Activated T-cell treated with anti-CD3 and anti-CD28 coated beads, Interleukin-2, amount 50 U/mL, for 24 hours (primary cell): ENCODE measurements at places on chromosomes 11 and 22.
A peak's percentile ranks its signal among the peaks of the same experiment; 100 is the strongest.

DNA sequence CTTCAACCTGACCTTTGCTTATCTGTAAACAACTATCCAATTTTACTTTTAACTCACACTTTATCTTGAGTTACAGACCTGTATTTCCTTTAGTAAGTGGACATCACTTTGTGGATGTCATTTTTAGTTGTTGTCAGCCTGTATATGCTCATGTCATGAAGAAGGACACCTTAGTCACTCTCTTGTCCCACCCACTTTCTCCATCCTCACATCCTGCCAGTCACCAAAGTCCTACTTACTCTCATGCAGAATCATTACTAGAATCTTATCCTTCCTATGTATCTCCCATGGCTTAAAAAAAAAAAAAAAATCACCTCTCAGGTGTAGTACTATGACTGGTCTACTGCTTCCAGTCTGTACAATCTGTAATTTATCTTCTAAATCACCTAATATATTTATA is 43.3 kb downstream of the SESN3 start:
- H3K36me3 ChIP-seq: peaks cover 69% of the 10 kb centered on the region
- DNase-seq: no peak
- peak overlapping the region; percentile 2 for H3K27ac ChIP-seq
- H3K27me3 ChIP-seq: no peaks in the 10 kb centered on the region
- peaks cover 44% of the 10 kb centered on the region for H3K4me1 ChIP-seq

GRCh38 chr11:78857688-78858087 is 283.0 kb upstream of the NARS2 start:
- H3K27me3 ChIP-seq: peaks cover 9% of the 10 kb centered on the region
- no peak for DNase-seq
- H3K4me3 ChIP-seq: no peak overlapping the region
- no peaks in the 10 kb centered on the region for H3K36me3 ChIP-seq
- H3K27ac ChIP-seq: no peak overlapping the region

GRCh38 chr22:21921729-21922128 is 30.9 kb downstream of the PPM1F start:
- H3K27ac ChIP-seq: no peak overlapping the region
- H3K27me3 ChIP-seq: no peaks in the 10 kb centered on the region
- DNase-seq: no peak
- peaks cover 6% of the 10 kb centered on the region for H3K36me3 ChIP-seq
- no peaks in the 10 kb centered on the region for H3K4me1 ChIP-seq

GRCh38 chr11:62664405-62665074 is 470 bp downstream of the C11orf98 start:
- peaks cover 87% of the 10 kb centered on the region for H3K36me3 ChIP-seq
- H3K27ac ChIP-seq: peak overlapping the region; percentile 97
- peaks cover 37% of the 10 kb centered on the region for H3K4me1 ChIP-seq
- no peaks in the 10 kb centered on the region for H3K27me3 ChIP-seq
- DNase-seq: peak; percentile 61

GRCh38 chr22:37636186-37636948 is 3.1 kb upstream of the SH3BP1 start:
- no peak overlapping the region for H3K4me3 ChIP-seq
- peaks cover 26% of the 10 kb centered on the region for H3K36me3 ChIP-seq
- peak overlapping the region; percentile 88 for H3K27ac ChIP-seq
- H3K27me3 ChIP-seq: no peaks in the 10 kb centered on the region
